B cell (primary cell): ENCODE measurements at places on chromosomes 2 and 18. TPM values are rescaled to one million over a fixed set of nuclear protein-coding genes. Genes with fewer than 3 reads are reported as not detected.

- H3K4me1 ChIP-seq = no peaks in the 10 kb centered on the region
- H3K4me3 ChIP-seq = no peak overlapping the region
- no peak overlapping the region for H3K27ac ChIP-seq
- DNase-seq = no peak
- H3K27me3 ChIP-seq = no peaks in the 10 kb centered on the region
Measured at GRCh38 chr2:163613266-163613731, 122.5 kb downstream of the FIGN start.

GRCh38 chr2:41000906-41001305 lies 549.0 kb upstream of the SLC8A1 start:
- no peaks in the 10 kb centered on the region for H3K27me3 ChIP-seq
- H3K27ac ChIP-seq = no peak overlapping the region
- no peak overlapping the region for H3K4me3 ChIP-seq
- no peaks in the 10 kb centered on the region for H3K4me1 ChIP-seq

DNA sequence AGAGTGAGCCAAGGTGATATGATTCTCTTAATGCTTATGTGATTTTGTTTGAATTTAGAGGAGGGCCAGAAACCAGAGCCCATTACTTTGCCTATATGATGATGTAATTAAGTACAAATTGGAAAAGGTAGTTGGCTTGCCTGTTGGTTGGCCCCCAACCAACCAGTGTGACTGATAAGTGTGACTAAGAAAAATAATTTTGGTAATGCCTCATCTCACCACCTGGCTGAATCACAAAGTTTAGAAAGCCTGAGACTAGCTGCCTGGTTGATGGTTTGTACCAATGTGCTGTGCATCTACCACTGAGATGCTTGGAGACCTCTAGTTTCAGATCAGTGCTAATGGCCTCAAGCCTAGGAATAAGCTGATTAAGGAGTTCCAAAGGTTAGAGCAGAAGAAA lies 338.7 kb downstream of the CDH2 start:
- H3K27me3 ChIP-seq = no peaks in the 10 kb centered on the region
- no peak overlapping the region for H3K27ac ChIP-seq
- H3K4me3 ChIP-seq = no peak overlapping the region
- DNase-seq = no peak
- no peaks in the 10 kb centered on the region for H3K4me1 ChIP-seq

DNA sequence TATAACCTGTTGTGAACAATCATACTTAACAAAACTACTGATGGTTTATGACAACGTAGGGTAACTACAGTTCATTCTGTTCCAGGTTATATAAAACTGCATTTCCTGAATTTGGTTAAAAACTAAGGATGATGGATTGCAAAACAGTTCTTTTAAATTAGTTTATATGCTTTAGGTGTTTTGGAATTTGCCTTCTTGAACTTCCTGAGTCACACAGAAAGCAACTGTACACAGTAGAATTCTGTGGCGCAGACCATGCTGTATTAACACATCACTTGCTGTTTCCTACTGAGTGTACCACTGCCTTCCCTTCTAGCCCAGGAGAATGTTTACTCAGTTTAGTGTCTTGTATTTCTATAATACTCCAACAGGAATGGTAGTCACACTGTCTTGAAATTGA lies 19.4 kb downstream of the ITGB1BP1 start:
- DNase-seq = no peak
- peaks cover 10% of the 10 kb centered on the region for H3K36me3 ChIP-seq
- no peak overlapping the region for H3K27ac ChIP-seq
- no peak overlapping the region for H3K4me3 ChIP-seq

GRCh38 chr18:23077493-23078256 lies 57.6 kb upstream of the CABLES1 start:
- H3K27me3 ChIP-seq = no peaks in the 10 kb centered on the region
- peaks cover 22% of the 10 kb centered on the region for H3K4me1 ChIP-seq
- H3K4me3 ChIP-seq = no peak overlapping the region
- peak; percentile 32 for DNase-seq

- no peak overlapping the region for H3K27ac ChIP-seq
- peak overlapping the region; percentile 52 for H3K4me3 ChIP-seq
- H3K4me1 ChIP-seq = peaks cover 15% of the 10 kb centered on the region
Measured at GRCh38 chr18:23618862-23619387, 32.6 kb upstream of the NPC1 start.

DNA sequence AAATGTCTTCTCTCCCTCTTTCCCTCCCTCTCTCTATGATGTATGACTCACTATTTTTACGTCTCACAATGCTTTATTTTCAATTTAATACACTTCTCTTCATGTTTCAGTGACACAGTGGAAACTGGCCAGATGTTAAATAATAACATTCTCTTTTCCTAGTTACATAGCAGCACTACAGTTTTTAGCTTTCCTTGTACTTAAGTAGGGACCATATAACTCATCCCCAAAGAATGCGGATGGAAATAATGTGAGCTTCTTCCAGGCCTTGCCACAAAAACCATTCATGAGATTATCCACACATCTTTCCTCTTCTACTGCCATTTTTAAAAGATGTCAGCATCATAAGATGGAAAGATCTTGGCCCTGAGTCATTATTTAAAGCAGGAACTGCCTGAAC lies 789.4 kb downstream of the LRP1B start:
- no peak for DNase-seq
- no peaks in the 10 kb centered on the region for H3K36me3 ChIP-seq
- H3K27me3 ChIP-seq = no peaks in the 10 kb centered on the region
- H3K4me3 ChIP-seq = no peak overlapping the region
- H3K27ac ChIP-seq = no peak overlapping the region

- no peaks in the 10 kb centered on the region for H3K27me3 ChIP-seq
- H3K27ac ChIP-seq = no peak overlapping the region
- DNase-seq = no peak
- no peaks in the 10 kb centered on the region for H3K4me1 ChIP-seq
- no peaks in the 10 kb centered on the region for H3K36me3 ChIP-seq
- no peak overlapping the region for H3K4me3 ChIP-seq
Measured at GRCh38 chr18:27136208-27136535, 48.9 kb downstream of the CHST9 start.

DNA sequence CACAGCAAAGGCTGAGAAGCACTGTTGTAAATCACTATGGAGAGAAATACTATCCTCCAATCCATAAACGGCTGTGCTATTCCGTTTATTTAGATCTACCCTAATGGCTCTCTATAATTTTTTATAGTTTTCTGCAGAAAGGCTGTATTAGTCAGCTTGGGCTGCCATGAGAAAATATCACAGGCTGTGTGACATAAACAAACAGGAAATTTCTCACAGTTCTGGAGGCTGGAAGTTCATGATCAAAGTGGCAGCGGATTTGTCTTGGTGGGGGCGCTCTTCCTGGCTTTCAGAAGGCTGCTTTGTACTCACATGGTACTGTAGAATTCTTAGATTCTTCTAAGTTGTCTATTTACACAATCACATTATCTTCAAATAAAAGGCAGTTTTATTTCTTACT lies 44.1 kb downstream of the C1D start:
- no peaks in the 10 kb centered on the region for H3K27me3 ChIP-seq
- H3K27ac ChIP-seq = no peak overlapping the region
- H3K4me3 ChIP-seq = no peak overlapping the region
- no peaks in the 10 kb centered on the region for H3K4me1 ChIP-seq

GRCh38 chr2:67453310-67453709 lies 56.2 kb downstream of the ETAA1 start:
- H3K27me3 ChIP-seq = no peaks in the 10 kb centered on the region
- H3K36me3 ChIP-seq = no peaks in the 10 kb centered on the region
- no peak overlapping the region for H3K27ac ChIP-seq
- H3K4me1 ChIP-seq = no peaks in the 10 kb centered on the region

- no peak overlapping the region for H3K4me3 ChIP-seq
- no peaks in the 10 kb centered on the region for H3K36me3 ChIP-seq
- H3K27ac ChIP-seq = no peak overlapping the region
- H3K27me3 ChIP-seq = no peaks in the 10 kb centered on the region
- H3K4me1 ChIP-seq = no peaks in the 10 kb centered on the region
Measured at GRCh38 chr2:3624059-3624794, 29.3 kb downstream of the COLEC11 start.

DNA sequence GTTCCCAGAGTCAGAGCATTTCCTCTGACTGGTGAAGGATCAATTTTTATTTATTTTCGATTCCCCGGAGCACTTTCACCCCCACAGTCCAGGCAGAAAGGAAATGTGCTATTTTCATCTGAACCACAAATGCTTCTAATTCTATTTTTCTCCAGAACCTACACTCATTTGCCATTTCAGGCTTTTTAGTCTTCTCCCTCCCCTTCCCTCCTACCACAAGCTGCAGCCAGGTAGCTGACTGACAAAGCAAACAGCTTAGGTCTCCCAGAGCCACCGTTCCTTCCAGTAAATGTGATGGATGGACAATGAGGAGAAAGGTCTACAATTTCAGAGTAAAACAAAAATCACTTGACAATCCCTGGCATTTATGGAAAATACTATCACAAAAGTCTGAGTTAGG lies 76.9 kb downstream of the KLF7 start:
- H3K4me1 ChIP-seq = peaks cover 33% of the 10 kb centered on the region
- no peak for DNase-seq
- H3K36me3 ChIP-seq = peaks cover 5% of the 10 kb centered on the region
- no peak overlapping the region for H3K4me3 ChIP-seq
- no peaks in the 10 kb centered on the region for H3K27me3 ChIP-seq
- H3K27ac ChIP-seq = no peak overlapping the region

- H3K4me3 ChIP-seq = no peak overlapping the region
- no peaks in the 10 kb centered on the region for H3K4me1 ChIP-seq
- H3K36me3 ChIP-seq = no peaks in the 10 kb centered on the region
- no peaks in the 10 kb centered on the region for H3K27me3 ChIP-seq
- no peak overlapping the region for H3K27ac ChIP-seq
- DNase-seq = no peak
Measured at GRCh38 chr18:72460210-72460680, 83.9 kb downstream of the CBLN2 start.

- H3K36me3 ChIP-seq = no peaks in the 10 kb centered on the region
- DNase-seq = no peak
- H3K27ac ChIP-seq = no peak overlapping the region
Measured at GRCh38 chr2:62691186-62691585, 14.3 kb upstream of the EHBP1 start.

GRCh38 chr2:162465430-162465829 lies 121.5 kb downstream of the GCA start:
- DNase-seq = no peak
- H3K27ac ChIP-seq = no peak overlapping the region
- H3K4me1 ChIP-seq = no peaks in the 10 kb centered on the region
- H3K36me3 ChIP-seq = no peaks in the 10 kb centered on the region
- H3K27me3 ChIP-seq = no peaks in the 10 kb centered on the region
- H3K4me3 ChIP-seq = no peak overlapping the region

GRCh38 chr2:191018643-191019119 lies 4.7 kb upstream of the STAT1 start:
- H3K27me3 ChIP-seq = no peaks in the 10 kb centered on the region
- H3K27ac ChIP-seq = no peak overlapping the region
- no peaks in the 10 kb centered on the region for H3K36me3 ChIP-seq
- no peak overlapping the region for H3K4me3 ChIP-seq
- no peak for DNase-seq

Gene SPC25
- 0.22 and 0.64 TPM in 2 replicates for total RNA-seq

Gene SCN3A
- 6.0 and 6.1 TPM in 2 replicates for total RNA-seq

Gene SLC5A7
- not detected in 2 replicates for total RNA-seq

Gene B3GNT7
- 14.1 and 14.3 TPM in 2 replicates for total RNA-seq

Gene UGT1A10
- total RNA-seq = not detected in 2 replicates

Gene STPG4
- 0.79 and 0.90 TPM in 2 replicates for total RNA-seq

Gene DNPEP
- 91.1 and 91.7 TPM in 2 replicates for total RNA-seq

Gene YPEL5
- 115 and 117 TPM in 2 replicates for total RNA-seq

Gene ANTXR1
- total RNA-seq = 0.22 TPM in 1 of 2 replicates, not detected in the other

Gene UNC80
- not detected in 2 replicates for total RNA-seq

Gene YWHAQ
- total RNA-seq = 119 and 126 TPM in 2 replicates

Gene SKOR2
- not detected in 2 replicates for total RNA-seq

Gene SERPINB7
- not detected in 2 replicates for total RNA-seq
